Daoy (cell line): ENCODE measurements at places on chromosomes 11 and 22.

- DNase-seq: no peak
These were observed 35.0 kb downstream of the INTS4 start for GRCh38 chr11:77959434-77959833.

DNA sequence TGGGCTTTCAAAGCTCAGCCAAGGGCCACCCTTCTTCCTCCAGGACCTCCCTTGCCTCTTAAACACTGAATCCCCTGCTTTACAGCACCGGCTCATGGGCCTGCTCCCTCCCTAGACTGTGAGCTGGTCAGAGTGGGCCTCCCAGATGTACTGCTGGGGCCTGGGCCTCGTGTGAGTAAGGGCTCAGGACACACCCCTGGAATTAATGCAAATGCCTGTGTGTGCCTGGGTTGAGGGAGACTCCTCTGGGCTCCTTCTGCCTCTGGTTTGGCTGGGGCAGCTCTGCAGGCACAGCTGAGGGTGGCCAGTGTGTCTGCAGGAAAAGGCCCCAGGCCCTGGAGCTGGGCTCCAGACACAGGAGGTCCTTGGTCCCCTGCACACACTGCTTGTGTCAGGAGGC lies 24.2 kb downstream of the ALX4 start:
- no peak for DNase-seq

DNA sequence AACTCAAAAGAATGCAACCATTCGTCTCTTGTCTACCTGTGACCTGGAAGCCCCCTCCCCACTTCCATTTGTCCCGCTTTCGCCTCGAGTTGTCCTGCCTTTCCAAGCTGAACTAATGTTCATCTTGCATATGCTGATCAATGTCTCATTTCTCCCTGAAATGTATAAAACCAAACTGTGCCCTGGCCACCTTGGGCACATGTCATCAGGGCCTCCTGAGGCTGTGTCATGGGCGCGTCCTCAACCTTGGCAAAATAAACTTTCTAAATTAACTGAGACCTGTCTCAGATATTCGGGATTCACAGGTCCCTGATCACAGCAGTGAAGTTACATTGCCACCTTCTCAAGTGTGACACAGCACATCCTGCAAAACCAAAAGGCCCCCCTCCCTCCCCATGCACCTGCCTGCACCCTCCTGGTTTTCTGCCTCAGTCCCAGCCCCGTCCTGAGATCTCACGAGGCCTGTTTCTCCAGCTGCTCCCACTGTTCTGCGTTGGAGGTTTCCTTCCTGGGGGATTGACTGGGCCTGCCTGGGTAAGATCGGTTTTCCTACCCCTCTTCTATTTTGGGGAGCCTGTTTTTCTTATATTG lies 1328.7 kb downstream of the TBC1D22A start:
- no peak for DNase-seq

DNA sequence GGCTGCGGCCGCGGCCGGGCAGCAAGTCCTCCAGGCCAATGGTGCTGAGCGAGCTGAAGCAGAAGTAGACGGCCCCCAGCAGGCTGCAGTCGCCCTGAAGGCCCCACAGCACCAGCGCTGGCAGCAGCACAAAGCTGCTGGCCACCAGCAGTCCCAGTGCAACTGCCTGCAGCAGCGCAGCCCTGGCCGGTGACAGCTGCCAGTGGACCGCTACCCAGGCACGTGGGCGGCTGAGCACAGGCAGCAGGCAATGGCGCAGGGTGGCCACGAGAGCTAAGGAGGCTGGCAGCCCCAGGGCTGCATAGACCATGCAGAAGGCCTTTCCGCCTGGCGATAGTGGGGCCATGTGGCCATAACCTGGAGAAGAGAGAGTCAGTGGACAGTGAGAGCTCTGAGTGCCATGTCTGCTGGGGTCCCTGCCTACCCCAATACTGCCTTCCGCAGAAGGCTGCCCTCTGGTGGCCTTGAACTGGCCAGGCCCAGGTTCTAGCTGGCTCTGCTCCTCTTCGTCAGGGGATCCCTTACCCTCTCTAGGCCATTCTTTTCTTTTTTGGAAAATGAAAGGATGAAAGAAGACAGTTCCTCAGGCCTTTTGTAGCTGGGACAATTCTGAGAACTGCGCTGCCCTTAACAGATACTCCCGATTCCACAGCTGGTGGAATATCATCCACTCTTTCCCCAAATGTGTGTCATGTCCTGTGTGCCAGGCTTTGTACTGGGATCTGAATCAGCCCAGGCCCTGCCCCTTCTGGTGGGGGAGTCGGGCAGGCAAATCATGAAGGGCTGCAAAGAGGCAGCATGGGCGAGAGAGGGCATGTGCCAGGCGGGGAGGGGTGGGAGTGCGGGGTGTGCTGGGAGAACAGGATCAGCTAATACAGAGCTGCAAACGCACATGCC lies 1.8 kb downstream of the KCNK7 start:
- peak; percentile 46 for DNase-seq

GRCh38 chr11:87417951-87418350 lies 380.2 kb downstream of the TMEM135 start:
- DNase-seq: no peak

GRCh38 chr22:44195189-44195871 lies 14.6 kb downstream of the PARVG start:
- no peak for DNase-seq

- DNase-seq: no peak
These were observed 100.3 kb downstream of the SNX19 start for GRCh38 chr11:130815956-130816355.

- DNase-seq: peak; percentile 23
These were observed 12.3 kb downstream of the SMPD1 start for GRCh38 chr11:6402561-6402981.

DNA sequence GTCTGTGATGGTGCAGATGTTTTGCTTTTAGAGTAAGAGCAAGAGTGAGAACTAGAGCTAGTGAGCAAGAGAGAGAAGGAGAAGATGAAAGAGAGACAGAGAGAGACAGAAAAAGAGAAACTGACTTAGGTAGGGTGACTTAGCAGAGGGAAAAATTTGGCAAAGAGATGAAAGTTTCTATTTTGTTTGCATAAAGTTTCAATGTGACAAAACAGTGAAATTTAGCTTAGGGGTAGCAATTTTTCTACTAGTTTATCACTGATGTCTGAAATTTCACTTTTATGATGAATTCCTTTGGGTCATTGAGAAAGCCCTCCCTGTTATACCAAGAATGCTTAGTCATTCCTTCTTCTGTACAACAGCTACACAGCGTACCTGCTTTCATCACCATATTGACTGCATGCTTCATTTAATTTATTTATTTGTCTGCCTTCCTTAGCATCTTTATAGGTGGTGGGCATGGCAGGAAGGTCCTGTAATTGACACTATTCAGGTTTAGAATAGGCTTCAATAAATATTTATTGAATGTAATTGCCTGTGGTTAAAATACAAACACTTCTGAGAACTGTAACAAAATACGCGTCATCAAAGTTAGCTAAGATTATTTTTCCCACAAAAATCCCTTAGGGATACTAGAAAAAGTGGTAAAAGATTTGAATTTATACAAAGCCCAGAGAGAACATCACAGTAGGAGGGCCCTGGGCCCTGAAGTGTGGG lies 19.9 kb upstream of the CTSC start:
- DNase-seq: peak; percentile 21

DNA sequence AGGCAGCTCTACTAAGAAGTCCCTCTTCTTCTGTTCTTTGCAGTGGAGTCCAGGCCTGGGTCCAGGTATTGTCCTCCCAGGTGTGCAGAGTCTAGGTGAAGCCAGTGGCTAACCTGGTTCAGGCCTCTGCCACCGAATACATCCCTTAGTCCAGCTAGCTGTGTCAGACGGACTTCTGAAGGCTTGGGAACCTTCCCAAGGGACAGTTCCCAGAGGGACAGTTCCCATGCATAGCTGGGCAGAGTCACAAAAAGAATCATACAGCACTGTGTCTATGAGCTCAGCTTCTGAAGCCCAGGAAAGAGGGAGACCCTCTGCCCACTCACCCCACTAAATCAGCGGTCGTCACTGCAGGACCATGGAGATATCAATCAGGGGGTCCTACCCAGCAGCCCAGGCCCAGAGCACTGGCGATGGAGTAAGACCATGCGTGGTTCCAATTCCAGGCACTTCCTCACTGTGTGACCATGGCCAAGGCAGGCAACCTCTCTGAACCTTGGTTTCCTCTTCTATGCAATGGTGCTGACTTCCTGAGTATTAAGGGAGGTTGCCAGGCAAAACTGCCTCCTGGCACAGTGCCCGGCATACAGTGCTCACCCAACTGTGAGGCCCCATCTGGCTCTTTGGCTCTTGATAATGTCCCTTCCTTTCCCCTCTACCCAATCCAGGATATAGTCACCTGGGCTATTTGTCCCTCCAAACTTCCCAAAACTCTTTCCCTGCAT lies 3.4 kb downstream of the MS4A10 start:
- DNase-seq: peak; percentile 31

- DNase-seq: peak; percentile 55
These were observed 49.3 kb downstream of the AHNAK start for GRCh38 chr11:62497132-62497801.

GRCh38 chr11:95101935-95102334 lies 12.3 kb downstream of the ENDOD1 start:
- DNase-seq: no peak

DNA sequence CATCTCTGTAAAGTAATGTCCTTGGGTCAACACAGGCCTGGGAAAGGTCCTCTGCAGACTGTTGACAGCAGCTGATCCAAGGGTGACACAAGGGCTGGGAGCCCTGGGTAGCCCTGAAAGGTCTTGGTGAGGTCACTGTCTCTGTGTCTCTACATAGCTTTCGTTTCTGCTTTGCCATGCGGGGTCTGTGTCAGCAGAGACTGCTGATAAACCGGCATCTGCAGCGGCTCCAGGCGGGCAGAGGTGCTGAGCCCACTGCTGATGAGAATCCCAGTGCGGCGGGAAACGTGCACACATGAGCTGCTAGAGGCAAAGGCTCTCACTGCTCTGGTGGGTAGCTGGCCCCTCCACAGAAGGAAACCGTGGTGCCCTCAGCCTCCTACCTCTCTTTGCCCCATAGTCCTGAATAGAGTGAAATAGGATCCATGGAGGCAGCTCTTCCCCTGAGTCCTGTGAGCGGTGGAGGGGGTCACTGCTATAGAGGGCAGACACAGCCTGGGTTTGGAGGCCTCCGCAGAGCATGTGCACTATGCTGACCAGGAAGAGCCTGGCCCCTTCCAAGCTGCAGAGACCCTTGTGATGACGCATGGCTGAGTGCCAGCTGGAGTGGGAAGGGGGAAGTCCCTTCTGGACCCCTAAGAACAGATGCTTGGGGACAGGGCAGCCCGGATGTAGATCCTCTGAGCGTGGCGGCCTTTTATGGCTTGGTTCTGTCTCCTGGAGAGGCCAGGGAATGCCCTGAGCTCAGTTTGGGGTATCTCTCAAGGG lies 17.8 kb upstream of the ST3GAL4 start:
- DNase-seq: no peak

GRCh38 chr11:6618117-6619003 lies 862 bp downstream of the TPP1 start:
- peak; percentile 41 for DNase-seq

DNA sequence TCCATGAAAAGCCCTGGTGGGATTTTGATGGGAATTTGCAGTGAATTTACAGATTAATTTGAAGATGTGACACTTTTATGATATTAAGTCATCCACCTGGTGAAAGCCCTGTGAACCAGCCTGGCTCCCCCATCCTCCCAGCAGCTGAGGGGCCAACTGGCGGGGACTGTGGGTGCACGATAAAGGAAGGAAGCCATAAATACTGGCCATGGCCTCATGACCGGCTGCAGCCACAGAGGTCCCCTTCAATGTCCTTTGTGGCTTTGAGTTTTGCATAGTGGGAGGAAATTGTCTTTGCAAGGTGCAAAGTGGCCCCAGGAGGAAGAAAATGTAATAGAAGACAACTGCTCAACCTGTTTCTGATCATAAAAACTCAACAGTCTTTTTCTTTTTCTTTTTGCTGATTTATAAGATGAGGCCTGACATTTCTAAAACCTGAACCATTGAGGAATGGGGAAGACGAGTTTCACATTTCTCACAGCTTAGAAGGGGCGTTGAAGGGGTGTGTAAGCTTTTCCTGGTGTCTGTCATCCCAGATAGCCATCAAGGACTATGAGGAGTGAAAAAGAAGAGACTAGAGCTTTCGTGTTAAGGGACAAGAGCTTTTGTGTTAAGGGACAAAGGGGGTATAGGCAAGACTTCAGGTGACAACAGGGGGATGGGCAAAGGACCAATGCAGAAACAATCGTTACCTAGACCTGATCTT lies 6.3 kb upstream of the NDUFV1 start:
- DNase-seq: no peak

DNA sequence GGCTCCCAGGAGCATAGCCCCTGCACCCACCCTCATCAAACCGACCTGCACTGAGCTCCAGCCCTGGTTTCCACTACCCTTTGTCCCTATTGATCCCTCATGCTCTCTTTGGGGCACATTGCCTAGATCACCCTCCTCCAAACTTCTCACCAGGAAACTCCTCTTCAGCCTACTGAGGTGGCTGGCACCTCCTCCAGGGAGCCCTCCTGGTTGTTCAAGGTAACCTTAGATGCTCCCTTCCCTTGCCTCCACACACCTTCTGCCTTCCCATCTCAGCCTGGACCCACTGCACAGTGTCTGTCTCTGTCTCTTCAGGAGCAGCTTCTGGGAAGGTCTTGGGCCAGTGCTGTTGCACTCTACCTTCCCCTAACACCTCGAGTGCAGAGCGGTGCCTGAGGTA lies 15.8 kb upstream of the WNT7B start:
- no peak for DNase-seq
